SJSA1 (cell line): ENCODE measurements at places on chromosomes 6 and 20. TPM values are rescaled to one million over a fixed set of nuclear protein-coding genes. Genes with fewer than 3 reads are reported as not detected.

GRCh38 chr6:11315743-11316437, 83.4 kb upstream of the NEDD9 start:
- peaks cover 40% of the 10 kb centered on the region for H3K4me1 ChIP-seq
- DNase-seq, result peak; percentile 79
- H3K4me3 ChIP-seq, result no peak overlapping the region
- H3K27ac ChIP-seq, result peak overlapping the region; percentile 56
- no peaks in the 10 kb centered on the region for H3K36me3 ChIP-seq

- H3K4me3 ChIP-seq, result peak overlapping the region; percentile 96
- H3K36me3 ChIP-seq, result peaks cover 35% of the 10 kb centered on the region
- H3K27me3 ChIP-seq, result no peaks in the 10 kb centered on the region
- DNase-seq, result no peak
These were observed 1.4 kb upstream of the MICAL1 start for GRCh38 chr6:109456710-109457561.

- H3K27me3 ChIP-seq, result 0 out of 2 replicates have a peak, but pooled peaks cover 2% of the 10 kb centered on the region
- H3K4me1 ChIP-seq, result no peaks in the 10 kb centered on the region
- DNase-seq, result no peak
- no peak overlapping the region for H3K4me3 ChIP-seq
- no peaks in the 10 kb centered on the region for H3K36me3 ChIP-seq
These were observed 76.6 kb upstream of the PROKR2 start for GRCh38 chr20:5393218-5393870.

- H3K36me3 ChIP-seq, result peaks cover 8% of the 10 kb centered on the region; the same call in 1 of the 2 replicates
- peaks cover 9% of the 10 kb centered on the region for H3K4me1 ChIP-seq
- H3K27me3 ChIP-seq, result no peaks in the 10 kb centered on the region
- H3K4me3 ChIP-seq, result no peak overlapping the region
These were observed 64.0 kb downstream of the BCKDHB start for GRCh38 chr6:80170433-80170832.

NR2E1 gene
- 0.03 and 0.81 TPM in 2 replicates for total RNA-seq

UBD gene
- 9.9 and 10.2 TPM in 2 replicates for total RNA-seq

PARD6B gene
- total RNA-seq, result 1.8 and 2.8 TPM in 2 replicates
